Parietal lobe (tissue), 2 donors: ENCODE measurements at places on chromosomes 12 and 14. TPM values are rescaled to one million over a fixed set of nuclear protein-coding genes. Genes with fewer than 3 reads are reported as not detected.

Gene DPF3
- total RNA-seq = 13.1 TPM

Gene SIRT4
- 2.2 TPM for total RNA-seq

Gene TBC1D30
- 80.4 TPM for total RNA-seq

Gene KLRF1
- total RNA-seq = not detected

Gene PMEL
- total RNA-seq = not detected

Gene TMX1
- total RNA-seq = 25.0 TPM

Gene ATG101
- 22.2 TPM for total RNA-seq

Gene LRIG3
- 19.1 TPM for total RNA-seq

Gene C12orf54
- total RNA-seq = not detected

Gene GDF3
- not detected for total RNA-seq

Gene SFSWAP
- total RNA-seq = 79.2 TPM

Gene TSPAN11
- total RNA-seq = 13.8 TPM

Gene ZC2HC1C
- total RNA-seq = 2.8 TPM

Gene SYCP3
- 1.3 TPM for total RNA-seq

Gene TAS2R46
- total RNA-seq = 14.4 TPM

Gene PTPN21
- total RNA-seq = 12.8 TPM

Gene SDS
- not detected for total RNA-seq

Gene RBM25
- 120 TPM for total RNA-seq

Gene HOXC9
- total RNA-seq = not detected

Gene GPR68
- total RNA-seq = 4.4 TPM

Gene KRT1
- 0.31 TPM for total RNA-seq

Gene PLCZ1
- total RNA-seq = not detected

Gene KCTD10
- total RNA-seq = 67.6 TPM

Gene IL26
- total RNA-seq = not detected

Gene PTPRR
- 18.5 TPM for total RNA-seq

Gene RD3L
- not detected for total RNA-seq

Gene KCNH5
- 30.4 TPM for total RNA-seq

Gene GZMH
- not detected for total RNA-seq

Gene CEBPE
- total RNA-seq = not detected

Gene ARMH4
- 131 TPM for total RNA-seq

Gene ASCL1
- 15.0 TPM for total RNA-seq

Gene NPAS3
- total RNA-seq = 42.9 TPM

Gene MTERF2
- total RNA-seq = 20.7 TPM

Gene DPPA3
- total RNA-seq = not detected

Gene DNAJC22
- not detected for total RNA-seq

Gene APOLD1
- total RNA-seq = 19.4 TPM

Gene SERPINA12
- not detected for total RNA-seq

Gene OTOGL
- total RNA-seq = 0.31 TPM

Gene HCAR1
- total RNA-seq = 0.31 TPM

Gene CFAP54
- 13.8 TPM for total RNA-seq

Gene PLA2G1B
- not detected for total RNA-seq

Gene PRIMA1
- total RNA-seq = not detected

Gene TAS2R10
- total RNA-seq = 15.0 TPM

Gene TRHDE
- 21.3 TPM for total RNA-seq

Gene AKAP5
- total RNA-seq = 19.1 TPM

Gene SERPINA3
- 1.3 TPM for total RNA-seq

Gene MGAT4C
- 77.3 TPM for total RNA-seq

Gene FAM181A
- total RNA-seq = 1.6 TPM

Gene RBP5
- total RNA-seq = not detected

Gene KRT78
- total RNA-seq = not detected

Gene SIX6
- total RNA-seq = not detected

Gene PLEKHD1
- total RNA-seq = 0.31 TPM

Gene TESPA1
- not detected for total RNA-seq

Gene PAX9
- total RNA-seq = not detected

Gene NXPH4
- total RNA-seq = 1.6 TPM

Gene LHX5
- total RNA-seq = not detected

Gene IFNG-AS1
- total RNA-seq = 0.31 TPM

Gene SERPINA10
- total RNA-seq = not detected
